Tibial nerve (tissue), 4 donors: ENCODE measurements at places on chromosomes 6 and 20. TPM values are rescaled to one million over a fixed set of nuclear protein-coding genes. Genes with fewer than 3 reads are reported as not detected.
A peak's percentile ranks its signal among the peaks of the same experiment; 100 is the strongest.

The FAM184A gene
- total RNA-seq = 11.2 TPM

The COL19A1 gene
- total RNA-seq = not detected

The SLC26A8 gene
- total RNA-seq = not detected

- DNase-seq = no peak
Observed at GRCh38 chr6:7691021-7691420, 34.9 kb upstream of the BMP6 start.

DNA sequence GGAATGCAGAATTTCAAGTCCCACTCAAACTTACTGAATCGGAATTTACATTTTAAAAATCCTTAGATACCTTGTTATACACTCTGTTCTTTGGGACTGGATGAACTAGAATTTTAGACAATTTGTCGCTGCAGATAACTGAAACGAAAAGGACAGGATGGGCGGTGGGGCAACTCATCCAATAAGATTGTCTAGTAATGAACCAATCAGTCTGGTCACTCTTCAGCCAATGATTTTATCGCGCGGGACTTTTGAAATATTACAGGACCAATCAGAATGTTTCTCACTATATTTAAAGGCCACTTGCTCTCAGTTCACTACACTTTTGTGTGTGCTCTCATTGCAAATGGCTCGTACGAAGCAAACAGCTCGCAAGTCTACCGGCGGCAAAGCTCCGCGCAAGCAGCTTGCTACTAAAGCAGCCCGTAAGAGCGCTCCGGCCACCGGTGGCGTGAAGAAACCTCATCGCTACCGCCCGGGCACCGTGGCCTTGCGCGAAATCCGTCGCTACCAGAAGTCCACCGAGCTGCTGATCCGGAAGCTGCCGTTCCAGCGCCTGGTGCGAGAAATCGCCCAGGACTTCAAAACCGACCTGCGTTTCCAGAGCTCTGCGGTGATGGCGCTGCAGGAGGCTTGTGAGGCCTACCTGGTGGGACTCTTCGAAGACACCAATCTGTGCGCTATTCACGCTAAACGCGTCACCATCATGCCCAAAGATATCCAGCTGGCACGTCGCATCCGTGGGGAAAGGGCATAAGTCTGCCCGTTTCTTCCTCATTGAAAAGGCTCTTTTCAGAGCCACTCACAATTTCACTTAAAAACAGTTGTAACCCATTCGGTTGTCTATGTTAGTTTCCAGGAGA is 41.9 kb upstream of the HFE start:
- peak; percentile 99 for DNase-seq

GRCh38 chr6:74213995-74214394 is 518.0 kb downstream of the CD109 start:
- DNase-seq = no peak

DNA sequence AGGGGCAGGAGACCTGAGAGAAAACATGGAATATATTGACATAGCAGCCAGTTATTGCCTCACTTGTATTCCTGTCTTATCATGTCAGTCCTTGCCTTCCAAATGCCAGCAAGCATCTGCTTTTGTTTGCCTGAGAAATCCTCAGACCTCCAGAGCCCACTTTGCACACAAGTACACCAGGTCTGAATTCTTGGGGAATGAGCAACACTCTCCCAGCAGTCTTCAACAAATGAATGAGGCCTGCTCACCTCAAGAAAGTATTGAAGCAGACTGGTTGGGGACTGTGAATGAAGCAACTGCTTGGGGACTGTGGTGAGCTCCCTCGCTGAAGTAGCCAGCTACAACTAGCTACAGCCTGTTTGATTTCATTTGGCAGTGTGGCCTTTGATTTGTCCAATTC is 172.8 kb upstream of the SPTLC3 start:
- DNase-seq = no peak

- no peak for DNase-seq
Observed at GRCh38 chr6:150299873-150300485, 68.8 kb upstream of the IYD start.

GRCh38 chr20:15618110-15618509 is 955.1 kb downstream of the KIF16B start:
- DNase-seq = no peak

DNA sequence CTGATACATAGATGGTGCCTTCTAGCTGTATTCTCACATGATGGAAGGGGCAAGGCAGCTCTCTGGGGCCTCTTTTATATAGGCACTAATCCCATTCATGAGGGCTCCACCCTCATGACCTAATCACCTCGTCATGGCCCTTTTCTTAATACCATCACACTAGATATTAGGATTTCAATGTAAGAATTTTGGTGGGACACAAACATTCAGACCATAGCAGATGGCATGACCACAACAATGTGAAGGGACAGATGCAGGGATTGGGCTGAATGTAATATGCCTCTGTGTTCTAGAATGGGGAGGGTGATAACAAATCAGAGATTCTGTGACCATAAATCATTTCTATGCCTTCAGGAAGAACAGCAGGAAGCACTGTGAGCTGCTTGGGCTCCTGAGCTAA is 145.8 kb downstream of the LCA5 start:
- no peak for DNase-seq

GRCh38 chr20:37816726-37817125 is 86.2 kb upstream of the VSTM2L start:
- DNase-seq = no peak

- no peak for DNase-seq
Observed at GRCh38 chr6:43826730-43827129, 56.7 kb downstream of the VEGFA start.

- no peak for DNase-seq
Observed at GRCh38 chr6:167952512-167952859, 45.0 kb upstream of the KIF25 start.

DNA sequence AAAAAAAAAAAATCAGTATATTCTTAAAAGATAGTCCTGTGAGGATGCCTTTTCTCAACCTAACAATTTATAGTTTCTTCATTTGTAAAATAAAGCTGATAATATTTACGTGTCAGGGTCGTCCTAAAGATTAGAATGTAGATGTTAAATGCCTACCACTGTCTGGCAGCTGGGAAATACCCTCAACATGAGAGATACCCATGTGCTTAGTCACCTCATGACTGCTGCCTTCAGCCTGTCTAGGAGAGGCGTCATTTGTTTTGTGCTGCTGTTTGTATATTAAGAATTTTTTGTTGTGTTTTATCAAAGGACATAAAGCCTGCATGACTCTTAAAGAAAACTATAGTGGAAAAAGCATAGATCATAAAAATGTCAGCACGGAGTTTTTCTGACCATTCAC is 9.5 kb downstream of the FAM120B start:
- no peak for DNase-seq

DNA sequence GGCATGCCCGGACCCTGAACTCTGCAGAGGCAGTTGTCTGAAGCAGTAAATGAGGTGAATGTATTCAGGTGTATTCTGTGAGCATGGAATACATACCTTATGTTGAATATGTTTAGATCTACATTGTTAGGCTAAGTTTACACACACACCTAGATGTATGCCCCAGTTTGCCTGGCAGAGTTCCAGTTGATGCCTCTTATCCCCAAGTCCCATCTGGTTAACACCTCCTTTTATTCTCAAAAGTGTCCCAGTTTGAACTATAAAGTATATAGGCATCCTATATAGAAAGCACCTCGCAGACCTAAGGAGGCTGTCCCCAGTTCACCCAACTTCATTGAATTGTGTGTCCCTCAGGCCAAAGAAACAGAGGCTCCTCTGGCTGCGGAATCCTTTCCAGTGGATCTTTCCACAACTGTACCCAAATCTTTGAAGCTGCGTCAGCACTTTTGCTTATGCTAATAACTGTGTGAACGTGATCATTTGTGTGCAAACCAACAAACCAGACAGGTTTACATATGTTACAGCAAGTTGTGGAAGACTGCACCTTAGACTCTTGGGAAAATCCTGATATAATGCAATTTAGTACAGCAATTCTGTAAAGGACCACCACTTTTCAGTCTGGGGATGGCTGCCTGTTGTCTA is 4.8 kb upstream of the DHX35 start:
- no peak for DNase-seq

DNA sequence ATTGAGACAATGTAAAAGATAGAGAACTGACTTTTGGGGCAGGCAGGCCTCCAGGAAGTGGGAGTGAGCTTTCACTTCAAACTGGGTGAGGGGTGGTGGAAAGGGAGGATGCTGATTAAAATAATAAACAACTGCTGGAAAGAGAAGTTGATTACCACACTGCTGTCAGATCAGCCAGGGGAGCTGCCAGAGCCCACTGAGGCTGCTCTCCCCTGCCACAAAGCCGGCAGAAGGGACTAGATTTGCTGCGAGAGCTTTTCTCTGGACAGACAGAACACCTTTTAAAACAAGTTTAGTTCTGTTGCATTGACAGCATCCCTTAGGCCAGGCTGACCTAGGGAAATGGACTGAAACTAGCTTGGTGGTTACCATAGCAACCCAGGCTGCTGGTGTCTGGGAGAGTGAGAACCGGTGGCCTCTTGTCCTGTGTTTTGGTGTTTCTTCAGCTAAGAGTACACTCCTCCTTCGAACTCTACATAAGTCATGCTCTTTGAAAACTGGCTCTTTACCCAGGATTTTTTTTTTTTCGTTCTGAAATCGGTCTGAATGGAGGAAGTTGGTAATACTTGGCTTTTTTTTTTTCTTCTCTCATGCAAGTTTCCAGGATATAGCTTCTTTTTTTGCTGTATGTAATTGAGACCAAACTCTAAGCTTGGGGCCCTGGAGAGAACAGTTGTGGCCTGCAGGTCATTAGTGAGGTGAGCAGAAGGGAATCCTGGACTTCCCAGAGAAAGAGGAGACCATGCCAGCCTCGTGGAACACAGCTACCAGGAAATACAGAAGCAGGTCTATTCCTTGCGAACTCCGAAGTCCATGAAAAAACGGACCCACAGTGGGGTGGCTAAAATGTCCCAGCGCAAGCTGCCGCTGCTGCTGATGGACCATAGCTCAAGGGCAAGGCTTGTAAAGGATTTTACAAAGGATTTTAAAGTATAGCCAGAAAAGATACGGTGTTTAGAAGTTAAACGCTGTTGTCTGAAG is 374.4 kb downstream of the UTRN start:
- DNase-seq = peak; percentile 22

DNA sequence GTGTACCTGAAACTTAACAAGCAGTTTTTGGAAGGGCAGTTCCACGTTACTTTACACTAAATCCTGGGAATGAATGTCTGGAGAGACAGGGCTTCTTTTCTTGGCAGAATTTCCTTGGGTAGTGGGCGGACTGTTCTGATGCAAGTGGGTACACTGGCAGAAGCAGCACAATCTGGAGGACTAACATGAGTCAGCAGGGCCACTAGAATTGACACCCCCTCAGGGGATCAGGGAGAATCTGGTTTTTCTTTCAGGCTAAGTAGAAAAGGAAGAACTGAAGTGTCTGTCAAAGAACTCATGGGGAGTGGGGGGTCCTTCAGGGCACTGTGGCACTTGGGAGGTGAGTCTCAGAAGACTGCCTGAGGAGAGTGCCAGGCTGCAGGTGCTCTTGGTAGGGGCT is 34.6 kb downstream of the PANK2 start:
- DNase-seq = no peak

DNA sequence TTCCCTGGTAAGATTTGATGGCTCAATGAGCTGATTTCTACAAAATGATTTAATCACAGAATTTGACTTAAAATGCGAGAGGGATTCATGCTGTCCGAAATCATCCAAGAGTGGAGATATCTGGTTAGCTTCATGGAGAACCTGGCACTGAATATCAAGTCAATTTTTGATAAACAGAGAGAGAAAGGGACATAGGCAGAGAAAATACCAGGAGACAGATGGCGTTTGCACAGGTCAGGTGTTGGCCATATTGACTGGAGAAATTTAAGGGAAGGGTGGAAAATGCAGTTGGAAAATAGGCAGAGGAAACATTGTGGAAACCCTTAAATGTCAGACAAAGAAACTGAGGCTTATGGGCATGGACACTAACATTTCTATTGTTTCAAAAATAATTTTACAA is 47.0 kb downstream of the BCAS1 start:
- DNase-seq = no peak

DNA sequence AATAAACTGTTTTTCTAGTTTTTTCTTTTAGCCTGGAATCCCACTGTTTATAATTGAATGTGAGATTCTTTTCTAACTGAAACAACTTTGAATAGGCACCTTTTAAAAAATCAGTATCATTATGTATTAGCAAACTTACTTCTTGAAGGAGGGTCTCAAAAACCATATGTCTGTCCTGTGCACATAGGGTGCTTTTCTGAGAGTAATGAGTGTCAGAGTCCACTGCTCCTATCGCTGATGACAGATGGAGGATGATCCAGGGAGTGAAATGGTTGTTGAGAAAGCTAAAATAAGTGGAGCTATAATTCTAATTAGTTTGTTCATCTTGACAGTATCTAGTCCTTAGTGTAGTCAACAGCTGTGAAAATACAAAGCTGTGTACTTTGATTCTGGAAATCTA is 35.8 kb downstream of the MEI4 start:
- DNase-seq = no peak
